Stimulated activated CD4-positive, alpha-beta T cell treated with anti-CD3 and anti-CD28 coated beads, TNF-alpha, amount 100 ng/mL, for 24 hours (primary cell): ENCODE measurements at places on chromosomes 1 and 21.

DNA sequence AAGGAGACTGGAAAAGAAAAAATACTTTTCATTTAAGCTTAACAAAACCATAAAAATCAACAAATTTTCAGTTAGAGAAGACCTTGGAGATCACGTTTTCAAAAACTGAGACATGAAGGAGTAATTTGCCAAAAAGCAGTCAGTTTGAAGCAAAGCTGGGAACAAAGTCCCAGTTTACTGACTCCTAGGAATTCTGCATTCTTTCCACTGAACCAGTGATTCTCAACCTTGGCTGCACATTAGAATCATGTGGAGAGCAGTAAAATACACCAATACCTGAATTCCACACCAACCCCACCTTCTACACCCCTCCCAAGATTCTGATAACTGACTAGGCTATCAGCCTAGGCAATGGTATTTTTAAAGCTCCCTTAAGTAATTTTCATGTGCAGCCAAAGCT is 73.5 kb downstream of the PRPF38A start:
- no peak for DNase-seq

DNA sequence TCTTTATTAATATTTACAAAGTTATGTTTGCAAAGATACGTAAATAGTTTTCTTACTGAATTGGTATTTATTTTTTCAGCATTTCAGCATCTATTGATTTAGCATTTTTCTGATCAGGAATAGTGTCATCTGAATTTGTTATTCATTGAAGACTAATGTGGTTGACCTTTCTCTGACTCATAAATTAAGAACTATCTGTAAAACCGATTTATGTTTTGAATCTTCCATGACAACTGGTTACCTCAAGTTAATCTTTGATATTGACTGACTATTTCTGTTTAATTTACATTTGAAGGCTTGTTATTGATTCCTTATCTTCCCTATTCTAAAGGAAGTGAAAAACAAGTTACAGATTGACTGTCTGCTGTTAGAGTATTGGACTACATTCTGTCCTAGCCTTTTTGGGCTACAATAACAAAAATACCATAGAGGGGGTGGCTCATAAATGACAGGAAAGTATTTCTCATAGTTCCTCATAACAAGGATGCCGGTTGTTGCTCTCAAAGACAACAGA is 1131.4 kb downstream of the PLA2G4A start:
- DNase-seq, result no peak

DNA sequence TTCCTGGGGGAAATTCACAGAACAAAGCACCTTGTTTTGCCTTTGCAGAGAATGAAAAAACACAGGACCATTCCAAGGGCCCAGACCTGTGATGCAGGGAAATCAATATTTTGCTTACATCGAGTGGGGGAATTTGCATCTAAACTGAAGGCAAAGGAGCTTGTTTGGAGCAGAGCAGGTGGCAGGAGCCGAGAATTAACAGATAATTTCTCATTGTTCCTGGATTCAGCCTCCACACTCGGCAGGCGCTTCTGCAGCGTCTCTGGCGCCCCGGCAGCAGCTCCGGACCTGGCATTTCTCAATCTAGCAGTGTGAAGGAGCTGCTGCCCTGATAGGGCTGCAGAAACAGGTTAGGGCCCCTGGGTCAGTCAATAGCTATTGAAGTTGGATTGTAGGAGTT is 2.0 kb upstream of the SYT6 start:
- DNase-seq, result no peak

GRCh38 chr1:81679942-81680341 is 120.8 kb upstream of the ADGRL2 start:
- DNase-seq, result no peak

GRCh38 chr1:5730272-5731109 is 261.7 kb downstream of the NPHP4 start:
- DNase-seq, result no peak

DNA sequence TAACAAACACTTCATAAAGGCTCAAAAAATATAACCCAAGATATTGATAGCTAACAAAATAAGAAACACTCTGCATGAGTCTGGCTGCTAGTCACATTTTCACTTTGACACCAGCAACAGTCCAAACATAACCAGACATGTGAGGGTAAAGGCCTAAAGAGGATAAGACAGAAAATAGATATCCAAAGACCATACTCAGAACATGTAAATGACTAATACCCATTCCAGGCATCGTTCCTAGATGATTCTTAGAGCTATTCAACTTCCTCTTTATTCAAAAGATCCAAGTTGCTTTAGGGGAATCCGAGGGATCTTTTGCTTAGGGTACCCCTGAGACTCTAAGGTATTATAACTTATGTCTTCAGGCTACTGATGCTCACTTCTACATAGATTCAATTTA is 5.1 kb downstream of the COL24A1 start:
- no peak for DNase-seq

GRCh38 chr1:64033667-64034220 is 169.7 kb upstream of the UBE2U start:
- DNase-seq, result no peak

DNA sequence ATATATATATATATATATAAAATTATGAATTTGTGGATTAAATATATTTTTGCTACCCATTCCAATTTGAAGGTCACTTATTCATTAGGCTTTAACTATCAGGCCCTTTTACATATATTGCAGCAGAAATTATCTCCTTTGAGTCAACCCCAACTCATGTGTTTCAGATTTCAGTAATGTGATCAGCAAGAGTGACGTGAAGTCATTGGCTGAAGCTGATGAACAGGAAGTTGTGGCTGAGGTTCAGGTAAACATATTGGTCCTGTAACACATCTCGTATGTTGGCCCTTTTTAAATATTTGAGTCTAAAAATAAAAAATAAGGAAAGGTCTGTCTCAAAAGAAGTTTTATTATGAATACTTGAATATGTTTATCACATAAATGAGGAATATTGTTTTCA is 8.5 kb downstream of the VPS45 start:
- no peak for DNase-seq

DNA sequence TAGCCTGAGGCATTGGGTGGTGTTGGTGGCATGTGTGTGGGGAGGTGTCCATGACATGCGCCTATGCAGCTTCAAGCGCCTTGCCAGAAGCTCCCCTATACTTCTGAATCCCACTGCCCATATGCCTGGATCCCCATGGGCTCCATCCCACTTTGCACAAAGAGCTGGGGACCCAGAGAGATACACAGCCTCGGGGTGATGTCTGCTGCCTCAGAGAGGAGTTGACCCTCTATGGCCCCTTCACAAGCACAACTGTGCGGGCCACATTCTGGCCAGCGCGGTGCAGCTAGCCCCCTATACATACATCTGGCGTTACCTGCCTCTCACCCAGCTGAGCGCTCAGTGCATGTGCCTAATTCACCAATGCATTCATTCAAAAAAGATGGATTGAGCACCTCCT is 9.6 kb upstream of the PTPRF start:
- DNase-seq, result no peak

- no peak for DNase-seq
Observed at GRCh38 chr1:230621324-230622030, 20.8 kb upstream of the COG2 start.
